ENCODE measurements at places on chromosomes 3 and 15. TPM values are rescaled to one million over a fixed set of nuclear protein-coding genes. Genes with fewer than 3 reads are reported as not detected.

CLDN11 gene
- 0.55 TPM for polyA plus RNA-seq

ZNF774 gene
- 2.7 TPM for polyA plus RNA-seq

NR2E3 gene
- polyA plus RNA-seq: 1.5 TPM

CP gene
- 0.85 TPM for polyA plus RNA-seq

MESP1 gene
- 2.1 TPM for polyA plus RNA-seq

DCUN1D1 gene
- polyA plus RNA-seq: 58.6 TPM

RASGRF1 gene
- 42.9 TPM for polyA plus RNA-seq

RLBP1 gene
- not detected for polyA plus RNA-seq

KLHL6 gene
- polyA plus RNA-seq: not detected

P3H2 gene
- 2.3 TPM for polyA plus RNA-seq

CCR5 gene
- polyA plus RNA-seq: not detected

AQR gene
- 19.9 TPM for polyA plus RNA-seq

RCN2 gene
- polyA plus RNA-seq: 313 TPM

TUSC7 gene
- polyA plus RNA-seq: 5.7 TPM

GPR160 gene
- 0.16 TPM for polyA plus RNA-seq

ZNF619 gene
- polyA plus RNA-seq: 0.62 TPM

TRPM1 gene
- 0.39 TPM for polyA plus RNA-seq

GOLGA6L7 gene
- not detected for polyA plus RNA-seq

USP8 gene
- polyA plus RNA-seq: 183 TPM

C2CD4B gene
- polyA plus RNA-seq: 0.29 TPM

SRGAP3 gene
- 14.0 TPM for polyA plus RNA-seq

IGF2BP2 gene
- not detected for polyA plus RNA-seq

CCR8 gene
- not detected for polyA plus RNA-seq

PDCD6IP gene
- 32.2 TPM for polyA plus RNA-seq

MINAR1 gene
- polyA plus RNA-seq: 0.04 TPM

LACTB gene
- polyA plus RNA-seq: 3.1 TPM

KNG1 gene
- polyA plus RNA-seq: not detected

ANKUB1 gene
- polyA plus RNA-seq: not detected

CPN2 gene
- not detected for polyA plus RNA-seq

TMEM212 gene
- not detected for polyA plus RNA-seq

ROPN1 gene
- polyA plus RNA-seq: 2.9 TPM

MKRN2OS gene
- 4.0 TPM for polyA plus RNA-seq

CHRD gene
- 0.69 TPM for polyA plus RNA-seq

CNOT10 gene
- 7.8 TPM for polyA plus RNA-seq

GOLGA6B gene
- polyA plus RNA-seq: not detected

HDC gene
- 2.6 TPM for polyA plus RNA-seq

SPESP1 gene
- polyA plus RNA-seq: 22.1 TPM

AADAC gene
- polyA plus RNA-seq: not detected

CD80 gene
- 4.7 TPM for polyA plus RNA-seq

ULK4 gene
- 2.4 TPM for polyA plus RNA-seq

LMCD1 gene
- 1.3 TPM for polyA plus RNA-seq

FAM174B gene
- 47.9 TPM for polyA plus RNA-seq

THRB gene
- polyA plus RNA-seq: 5.6 TPM

AGBL1 gene
- polyA plus RNA-seq: not detected

SNX22 gene
- polyA plus RNA-seq: 1.1 TPM

KCNAB1 gene
- polyA plus RNA-seq: 479 TPM

FSIP1 gene
- polyA plus RNA-seq: not detected

PDCD7 gene
- 9.9 TPM for polyA plus RNA-seq

GPD1L gene
- polyA plus RNA-seq: 12.4 TPM

XCR1 gene
- not detected for polyA plus RNA-seq

ADCY5 gene
- polyA plus RNA-seq: 0.21 TPM

DUOXA2 gene
- not detected for polyA plus RNA-seq

PYGO1 gene
- 2.4 TPM for polyA plus RNA-seq

ADAMTS9 gene
- polyA plus RNA-seq: not detected

SLC22A14 gene
- 0.78 TPM for polyA plus RNA-seq

SPATA12 gene
- not detected for polyA plus RNA-seq

IGSF11 gene
- polyA plus RNA-seq: 3.6 TPM

GPR62 gene
- polyA plus RNA-seq: not detected

Measured in Purkinje cell (primary cell).